IPS DF 19.7 (cell line): ENCODE measurements at places on chromosomes 11 and 22.

DNA sequence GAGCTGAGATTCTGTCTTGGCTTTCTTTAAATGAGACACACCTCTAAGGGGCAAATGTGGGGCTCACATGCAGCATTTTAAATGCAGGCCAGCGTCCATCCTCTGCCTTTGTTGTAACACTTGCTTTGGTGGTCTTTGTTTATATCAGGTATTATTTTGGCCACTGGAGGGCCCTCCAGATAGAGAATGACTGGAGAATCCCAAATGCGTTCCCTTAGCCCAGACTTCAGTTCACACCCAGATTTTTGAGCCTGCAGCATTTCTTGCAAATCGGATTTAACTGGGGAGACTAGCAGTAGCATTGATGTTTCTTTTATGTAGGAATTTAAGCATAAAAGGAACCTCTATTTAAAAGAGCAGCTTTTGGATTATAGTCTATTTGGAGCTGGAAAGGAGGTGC, 200.2 kb upstream of the SORL1-AS1 start:
- no peak for DNase-seq

DNA sequence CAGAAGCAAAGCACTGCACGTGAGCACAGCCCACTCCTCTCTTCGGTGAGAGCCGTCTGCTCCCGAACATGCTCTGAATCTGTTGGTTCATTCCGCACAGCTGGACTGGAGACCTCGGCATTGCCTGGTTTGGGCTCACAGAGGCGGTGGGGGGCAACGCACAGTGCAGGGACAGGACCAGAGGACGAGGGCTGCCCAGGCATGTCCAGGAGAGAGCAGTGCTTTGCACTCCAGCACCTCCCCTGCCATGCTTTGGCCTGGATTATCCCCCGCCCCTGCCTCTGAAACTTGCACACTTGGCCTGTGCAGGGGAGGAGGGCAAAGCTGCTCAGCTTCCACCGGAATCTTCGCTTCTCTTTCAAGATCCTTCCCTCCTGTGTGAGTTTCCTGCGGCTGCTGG, 536.5 kb downstream of the BRD1 start:
- DNase-seq = no peak

DNA sequence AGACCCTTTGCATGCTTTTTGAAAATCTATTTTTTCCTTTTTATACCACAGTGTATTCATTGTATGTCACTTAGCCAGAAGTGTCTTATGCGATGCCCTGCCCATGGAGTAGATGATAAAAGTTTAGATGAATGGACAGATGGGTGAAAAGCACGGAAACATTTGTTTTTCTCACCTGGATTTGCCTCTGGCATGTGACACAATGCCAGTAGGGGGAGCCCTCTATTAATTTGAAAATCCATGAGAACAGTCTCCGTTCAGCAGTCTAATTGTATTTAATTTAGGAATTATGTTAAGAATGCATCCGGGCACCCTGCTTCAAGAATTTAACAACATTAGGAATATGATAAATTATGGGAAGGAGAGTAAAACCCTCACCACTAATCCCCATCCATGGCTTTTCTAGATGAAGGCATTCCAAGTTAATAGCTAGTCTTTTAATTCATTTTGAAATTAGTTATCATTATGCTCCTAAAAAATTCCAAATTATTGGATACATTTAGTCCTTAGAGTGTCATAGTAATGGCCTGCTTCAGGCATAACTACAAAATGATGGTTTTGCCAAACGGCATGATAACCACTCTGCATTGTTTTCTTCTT, 55.3 kb upstream of the ALKBH3 start:
- no peak for DNase-seq

- no peak for DNase-seq
These were observed 5.3 kb upstream of the PDGFB start for GRCh38 chr22:39250131-39250530.

GRCh38 chr11:45400591-45400990, 114.5 kb upstream of the SYT13 start:
- no peak for DNase-seq

DNA sequence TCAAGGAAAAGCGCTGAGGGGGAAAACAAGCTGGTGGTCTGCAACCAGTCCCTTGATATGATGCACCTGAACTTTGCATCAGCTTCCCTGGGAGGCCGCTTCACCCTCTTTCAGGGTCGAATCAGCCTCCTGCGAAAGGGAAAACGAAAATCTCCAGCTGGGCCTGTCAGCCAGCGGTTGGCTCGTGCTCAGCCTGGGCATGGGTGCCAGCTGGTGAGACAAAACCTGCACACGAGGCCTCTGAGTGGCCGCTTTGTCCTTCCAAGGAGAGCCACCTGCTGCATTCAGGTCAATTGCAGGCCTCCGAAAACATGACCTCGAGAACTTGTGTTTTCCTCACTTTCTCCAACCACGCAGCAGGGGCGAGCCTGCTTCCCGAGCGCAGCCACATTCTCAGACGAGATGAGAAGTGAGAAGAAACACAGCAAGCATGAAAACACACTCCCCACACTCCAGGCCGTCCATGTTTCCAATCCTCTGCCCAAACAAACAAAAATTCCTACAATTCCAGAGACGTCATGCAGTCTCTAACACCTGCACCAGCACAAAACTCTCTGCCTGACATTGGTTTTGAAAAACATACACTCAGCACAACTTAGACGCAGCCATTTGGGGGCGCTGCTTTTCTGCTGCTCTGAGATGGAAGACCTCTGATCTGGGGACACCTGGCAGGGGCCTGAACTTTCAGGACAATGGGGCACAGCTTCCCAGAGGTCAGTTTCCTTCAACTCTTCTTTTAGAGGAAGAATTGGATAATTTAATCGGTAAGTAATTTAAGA, 77.1 kb downstream of the DHCR7 start:
- no peak for DNase-seq

GRCh38 chr11:132941024-132941646, 591.2 kb downstream of the OPCML start:
- DNase-seq = no peak

DNA sequence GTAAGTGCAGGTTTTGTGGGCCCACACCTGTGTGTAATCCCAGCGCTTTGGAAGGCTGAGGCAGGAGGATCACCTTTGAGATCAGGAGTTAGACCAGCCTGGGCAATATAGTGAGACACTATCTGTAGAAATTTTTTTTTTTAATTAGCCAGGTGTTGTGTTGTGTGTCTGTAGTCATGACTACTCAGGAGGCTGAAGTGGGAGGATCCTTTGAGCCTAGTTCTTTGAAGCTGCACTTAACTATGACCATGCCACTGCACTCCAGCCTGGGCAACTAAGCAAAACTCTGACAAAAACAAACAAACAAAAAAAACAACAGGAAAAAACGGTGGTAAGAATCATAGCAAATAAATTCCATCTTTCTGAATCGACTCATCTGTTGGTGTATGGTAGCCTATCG, 268.6 kb upstream of the PDGFD start:
- no peak for DNase-seq

GRCh38 chr11:76086743-76087635, 119.3 kb downstream of the WNT11 start:
- no peak for DNase-seq

DNA sequence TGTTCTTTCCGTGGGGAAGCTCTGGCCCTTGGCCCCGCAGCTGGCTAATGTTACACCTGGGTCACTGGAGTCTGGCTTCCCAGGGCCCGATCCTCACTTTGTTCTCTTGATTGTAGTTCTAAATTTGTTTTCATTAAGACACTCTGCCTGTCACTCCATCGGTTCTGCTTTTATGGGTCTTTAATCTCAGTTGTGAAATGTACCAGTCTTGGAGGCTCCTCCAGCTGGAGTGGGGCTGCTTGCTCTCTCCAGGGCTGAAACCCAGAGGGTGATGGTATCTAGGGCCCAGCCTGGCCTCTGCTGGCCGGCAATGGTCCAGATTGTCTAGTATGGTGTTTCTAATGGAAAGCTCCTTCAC, 352.9 kb downstream of the TENM4 start:
- DNase-seq = no peak
